OCI-LY7 (cell line): ENCODE measurements at places on chromosomes 13 and 19. TPM values are rescaled to one million over a fixed set of nuclear protein-coding genes. Genes with fewer than 3 reads are reported as not detected.

The SIGLEC9 gene
- not detected in 2 replicates for total RNA-seq

DNA sequence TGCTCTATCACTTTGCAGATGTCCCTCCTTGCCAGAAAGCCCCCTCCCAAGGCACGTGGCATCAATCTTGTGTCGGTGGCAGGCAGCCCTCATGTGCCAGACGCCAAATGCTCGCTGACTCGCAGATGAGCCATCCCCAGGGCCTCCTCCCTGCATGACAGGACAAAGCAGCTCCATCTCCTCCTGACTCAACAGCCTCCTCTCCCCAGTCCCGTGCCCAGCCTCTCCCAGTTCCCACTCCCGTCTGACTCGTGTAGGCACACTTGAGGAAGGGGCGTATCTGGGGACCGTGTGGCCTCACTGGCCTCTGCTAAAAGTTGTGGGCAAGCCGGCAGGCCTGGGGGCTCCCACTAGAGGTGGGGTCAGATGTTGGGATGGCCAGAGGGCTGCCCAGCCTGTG, 133.6 kb downstream of the STK24 start:
- no peak for DNase-seq

The KLK10 gene
- total RNA-seq: not detected in 2 replicates

GRCh38 chr19:35019144-35019543, 11.1 kb upstream of the SCN1B start:
- DNase-seq: no peak

- no peak for DNase-seq
Measured at GRCh38 chr13:108944760-108945159, 315.3 kb downstream of the MYO16 start.

The ZNF234 gene
- total RNA-seq: not detected in 2 replicates

DNA sequence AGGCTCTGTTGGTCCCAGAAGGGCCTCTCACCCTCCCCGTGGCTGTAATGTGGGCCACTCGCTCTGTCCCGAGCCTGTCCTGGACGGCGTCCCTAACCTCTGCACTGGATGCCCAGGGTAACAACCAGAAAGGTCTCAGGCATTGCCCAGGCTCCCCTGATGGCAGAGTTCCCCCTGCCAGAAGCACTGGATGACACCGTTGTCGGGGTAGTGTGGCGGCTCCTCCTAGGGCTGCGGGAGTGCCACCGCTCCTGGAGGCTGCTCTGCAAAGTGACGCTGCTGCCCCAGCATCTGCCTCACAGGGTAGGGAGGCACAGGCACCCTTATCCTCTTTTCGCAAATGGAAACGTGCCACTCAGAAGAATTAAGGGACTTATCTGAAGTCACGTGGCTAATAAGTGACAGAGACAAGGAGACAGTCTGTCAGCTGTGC, 32.0 kb downstream of the MPHOSPH8 start:
- DNase-seq: no peak

The IGFL3 gene
- not detected in 2 replicates for total RNA-seq

The ZNF506 gene
- total RNA-seq: 29.7 and 32.3 TPM in 2 replicates

The LILRA1 gene
- not detected in 2 replicates for total RNA-seq
